Activated naive CD4-positive, alpha-beta T cell treated with anti-CD3 and anti-CD28 coated beads for 36 hours (primary cell): ENCODE measurements at places on chromosomes 11 and 22. TPM values are rescaled to one million over a fixed set of nuclear protein-coding genes. Genes with fewer than 3 reads are reported as not detected.

Gene PUS3
- total RNA-seq: 14.9 TPM

Gene HYLS1
- total RNA-seq: 10.2 TPM

Gene PRR33
- 0.12 TPM for total RNA-seq

Gene CASP1
- 24.5 TPM for total RNA-seq

Gene KRTAP5-10
- not detected for total RNA-seq
